Cerebellar nuclear complex (tissue), 1 donor: ENCODE measurements at places on chromosomes 6 and 20.

DNA sequence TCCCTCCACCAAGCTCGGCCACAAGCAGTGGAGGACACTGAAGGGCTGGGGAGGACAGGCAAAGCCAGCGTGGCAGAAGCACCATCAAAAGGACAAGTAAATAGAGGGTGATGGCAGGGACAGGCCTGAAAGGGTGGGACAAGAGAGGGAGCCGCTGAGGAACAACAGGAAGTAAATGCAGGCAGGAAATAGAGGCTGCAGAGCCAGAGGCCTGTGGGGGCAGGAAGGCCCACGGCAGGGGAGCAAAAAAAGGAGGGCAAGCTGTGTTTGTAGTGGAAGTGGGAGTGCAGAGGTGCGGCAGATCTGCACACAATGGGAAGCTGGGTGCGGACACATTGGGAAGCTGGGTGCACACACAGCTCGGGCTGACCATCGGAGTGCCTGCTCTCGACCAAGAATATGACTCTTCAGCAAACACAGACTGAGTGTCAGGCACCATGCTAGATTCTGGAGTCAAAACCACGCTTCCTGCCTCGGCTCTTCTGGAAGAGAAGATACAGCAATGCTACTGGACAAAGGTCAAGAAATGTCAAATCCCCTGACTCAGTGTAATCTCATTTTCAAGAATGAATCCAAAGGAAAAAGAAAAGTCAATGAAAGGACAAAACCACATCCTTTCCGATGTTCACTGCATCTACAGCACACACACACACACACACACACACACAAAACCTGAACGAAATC lies 40.4 kb upstream of the RAB22A start:
- DNase-seq = no peak

GRCh38 chr6:6969761-6970223 lies 138.0 kb upstream of the RREB1 start:
- no peak for DNase-seq

DNA sequence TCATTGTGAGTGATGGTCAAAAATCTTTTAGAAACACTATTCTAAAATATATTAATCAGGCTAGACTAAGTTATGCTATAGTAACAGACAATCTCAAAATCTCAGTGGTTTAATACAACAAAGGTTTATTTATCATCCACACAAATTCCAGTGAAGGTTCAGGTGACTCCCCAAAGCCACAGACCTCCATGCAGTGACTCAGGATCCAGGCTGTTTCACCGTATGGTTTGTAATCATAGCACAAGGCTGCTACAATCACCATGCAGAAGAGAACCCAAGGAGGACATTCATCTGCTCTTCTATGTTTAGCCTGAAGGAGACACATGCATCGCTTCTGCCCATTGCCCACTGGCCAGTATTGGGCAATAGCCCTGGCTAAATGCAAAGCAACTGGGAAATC lies 46.2 kb downstream of the BFSP1 start:
- DNase-seq = no peak

- no peak for DNase-seq
Observed at GRCh38 chr6:110475066-110475653, 1.3 kb downstream of the SLC22A16 start.

GRCh38 chr6:112298021-112298745 lies 43.8 kb upstream of the LAMA4 start:
- DNase-seq = no peak

GRCh38 chr6:14656078-14656521 lies 538.5 kb downstream of the CD83 start:
- no peak for DNase-seq

DNA sequence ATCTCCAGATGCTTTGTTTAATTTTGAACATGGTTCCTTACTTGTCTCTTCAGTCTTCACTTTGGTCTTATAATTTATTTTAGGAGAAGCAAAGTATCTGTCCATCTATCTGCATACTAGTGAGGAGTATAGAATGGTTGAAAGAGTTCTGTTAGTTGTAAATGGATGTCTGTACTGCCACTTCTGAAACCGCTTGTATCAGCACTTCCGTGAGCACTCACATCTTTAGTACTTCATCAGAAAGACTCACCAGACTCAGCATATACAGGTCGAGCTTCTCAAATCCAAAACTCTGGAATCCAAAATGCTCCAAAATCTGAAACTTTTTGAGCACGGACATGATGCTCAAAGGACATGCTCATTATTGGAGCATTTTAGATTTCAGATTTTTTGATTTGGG lies 142.0 kb upstream of the GLP1R start:
- no peak for DNase-seq

GRCh38 chr6:146903451-146903850 lies 300.8 kb upstream of the STXBP5 start:
- DNase-seq = no peak

- DNase-seq = no peak
Observed at GRCh38 chr20:22717466-22717865, 133.1 kb upstream of the FOXA2 start.

DNA sequence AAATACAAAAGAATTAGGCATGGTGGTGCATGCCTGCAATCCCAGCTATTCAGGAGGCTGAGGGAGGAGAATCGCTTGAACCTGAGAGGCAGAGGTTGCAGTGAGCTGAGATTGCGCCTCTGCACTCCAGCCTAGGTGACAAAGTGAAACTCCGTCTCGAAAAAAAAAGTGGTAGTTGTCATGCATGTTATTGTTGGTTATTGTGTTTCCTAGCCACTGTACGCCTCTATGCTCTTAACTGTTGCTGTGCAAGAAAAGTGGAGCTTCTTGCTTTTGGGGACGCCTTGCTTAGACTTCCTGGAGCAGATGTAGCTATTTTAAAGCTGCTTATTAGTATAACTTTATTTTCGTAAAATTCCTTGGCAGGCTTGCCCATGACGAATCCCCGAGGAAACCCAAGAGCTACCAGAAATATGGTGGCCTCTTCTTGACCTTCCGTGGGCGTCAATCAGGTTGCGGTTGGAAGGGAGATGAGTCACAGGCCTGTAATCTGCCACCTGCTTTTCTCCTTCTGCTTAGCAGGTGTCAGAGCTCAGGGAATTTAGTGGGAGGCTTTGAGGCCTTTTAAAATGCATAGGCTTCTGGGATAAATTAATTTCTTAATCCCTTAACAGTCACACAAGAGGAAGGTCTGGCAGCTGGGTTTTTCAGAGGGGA lies 17.3 kb downstream of the GABRR2 start:
- DNase-seq = no peak

DNA sequence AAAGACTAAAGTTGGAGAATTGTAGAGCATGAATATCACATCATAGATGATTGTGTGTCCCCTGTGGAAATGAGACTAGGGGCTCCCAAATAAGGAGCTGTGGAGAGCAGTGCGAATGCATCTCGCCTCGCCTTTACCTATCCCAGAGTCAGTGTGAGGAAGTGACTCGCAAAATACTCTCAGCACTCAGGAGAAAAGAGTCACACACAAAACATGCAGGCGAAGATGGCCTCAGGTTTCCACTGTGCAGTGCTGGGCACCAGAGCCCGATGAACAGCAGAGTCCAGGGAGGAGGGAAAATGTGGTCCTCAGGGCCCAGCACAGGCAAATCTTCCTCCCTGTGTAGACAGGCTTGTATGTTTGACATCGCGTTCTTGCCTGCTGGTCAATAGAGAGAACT lies 126.5 kb upstream of the AFDN start:
- no peak for DNase-seq

DNA sequence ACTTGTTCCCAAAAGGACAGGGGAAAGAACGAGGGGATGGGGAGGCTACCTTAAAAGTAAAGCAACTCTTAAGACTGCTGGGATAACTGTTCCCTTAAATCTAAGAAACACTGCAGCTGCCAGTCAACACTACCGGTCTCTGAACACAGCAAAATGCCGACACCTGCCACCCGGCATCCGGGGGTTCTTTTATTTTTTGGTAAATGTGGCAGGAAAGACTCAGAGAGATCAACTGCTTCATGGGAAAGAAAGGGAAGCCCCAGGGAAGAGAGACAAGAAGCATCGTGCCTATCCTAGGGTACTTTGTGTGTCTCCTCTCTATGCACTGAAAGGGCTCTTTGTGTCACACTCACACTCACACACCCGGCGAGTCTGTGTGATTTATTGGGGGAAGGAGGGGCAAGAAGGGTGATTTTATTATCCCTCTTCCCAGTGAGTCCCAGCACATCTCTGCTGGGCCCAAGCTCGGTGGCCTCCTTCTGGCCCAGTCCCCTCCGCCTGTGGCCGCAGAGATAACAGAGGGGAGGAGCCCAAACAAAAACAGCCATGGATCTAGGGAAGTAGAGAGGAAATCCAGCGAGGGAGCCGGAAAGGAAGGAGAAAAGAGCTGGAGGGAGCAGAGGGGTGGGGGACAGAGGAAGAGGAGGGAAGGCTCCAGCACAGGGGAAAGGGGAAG lies 1.4 kb downstream of the FYN start:
- no peak for DNase-seq

- DNase-seq = no peak
Observed at GRCh38 chr6:135992739-135993138, 141.2 kb downstream of the PDE7B start.

DNA sequence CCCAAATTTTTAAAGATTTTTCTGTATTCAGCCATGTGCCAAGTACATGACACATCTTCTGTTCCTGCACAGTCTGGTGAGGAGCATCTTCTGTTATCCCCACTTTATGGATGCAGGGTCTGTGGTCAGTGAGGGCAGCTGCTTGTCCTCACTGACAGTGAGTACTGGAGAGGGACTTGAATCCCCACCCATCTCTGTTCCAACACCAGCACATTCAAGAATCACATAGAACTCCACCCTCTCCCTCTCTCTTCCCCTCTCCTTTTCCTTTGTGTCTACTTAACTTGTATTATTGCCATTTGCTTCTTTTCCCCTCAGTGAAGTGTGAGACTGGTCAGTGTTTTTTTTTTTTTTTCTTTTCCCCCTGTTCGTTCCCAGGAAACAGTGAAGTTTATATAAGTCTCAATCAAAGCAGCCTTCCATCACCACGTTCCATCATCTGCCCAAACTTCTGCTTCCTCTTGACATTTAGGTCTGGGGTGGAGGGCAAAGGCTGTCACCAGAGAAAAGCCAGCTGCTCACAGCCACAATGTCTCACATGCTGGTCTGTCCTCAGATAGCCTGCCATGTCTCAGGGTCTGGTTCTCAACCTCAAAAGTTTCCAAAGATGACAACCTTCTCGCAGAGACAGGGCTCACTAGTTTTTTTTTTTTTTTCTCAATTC lies 110.0 kb upstream of the SSTR4 start:
- DNase-seq = no peak

DNA sequence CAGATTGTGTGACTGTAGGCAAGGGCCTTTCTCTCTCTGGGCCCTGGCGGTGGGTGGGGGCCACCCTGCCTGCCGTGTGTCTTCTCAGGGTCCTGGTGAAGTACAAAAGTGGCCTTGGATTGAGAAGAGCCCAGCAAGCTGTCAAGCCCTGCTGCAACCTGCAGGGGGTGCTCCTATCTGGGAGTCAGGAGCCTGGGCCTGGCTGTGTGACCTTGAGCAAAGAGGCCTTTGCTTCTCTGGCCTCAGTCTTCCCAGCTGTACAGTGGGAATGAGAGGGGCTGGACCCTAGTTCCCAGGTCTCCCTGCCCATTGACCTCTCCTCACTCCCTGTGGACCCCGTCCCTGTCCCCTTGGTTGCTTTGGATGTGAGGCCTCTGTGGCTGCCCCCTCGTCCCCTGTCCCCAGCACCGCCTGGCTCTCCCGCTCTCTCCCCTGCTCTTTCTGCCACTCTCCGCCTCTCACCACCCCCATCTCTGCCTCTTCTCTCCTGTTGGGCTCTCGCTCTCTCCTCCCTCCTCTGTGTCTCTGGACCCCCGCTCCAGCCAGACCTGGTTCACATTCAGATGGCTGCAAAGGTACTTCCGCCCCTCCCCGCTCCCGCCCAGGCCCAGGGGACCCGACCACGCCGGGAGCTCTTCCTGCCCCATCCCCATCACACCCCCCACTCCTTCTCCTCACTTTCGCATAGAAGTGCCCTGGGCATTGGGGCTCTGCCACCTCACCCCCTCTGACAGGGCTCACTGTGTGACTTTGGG lies 46.7 kb downstream of the SRC start:
- no peak for DNase-seq

DNA sequence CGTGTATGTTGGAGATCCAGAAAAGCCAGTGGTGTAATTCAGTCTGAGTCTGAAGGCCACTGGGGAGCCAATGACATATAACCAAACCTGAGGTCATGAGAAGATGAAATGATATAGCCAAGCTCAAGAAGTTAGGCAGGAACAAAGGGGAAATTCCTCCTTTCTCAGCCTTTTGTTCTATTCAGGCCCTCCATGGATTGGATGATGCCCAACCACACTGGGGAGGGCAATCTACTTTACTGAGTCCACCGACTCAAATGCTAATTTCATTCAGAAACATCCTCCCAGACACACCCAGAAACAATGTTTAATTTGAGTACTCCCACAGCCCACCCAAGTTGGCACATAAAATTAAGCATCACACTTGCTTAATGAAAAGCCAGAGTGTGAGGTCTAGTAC lies 183.6 kb downstream of the GJA1 start:
- no peak for DNase-seq

DNA sequence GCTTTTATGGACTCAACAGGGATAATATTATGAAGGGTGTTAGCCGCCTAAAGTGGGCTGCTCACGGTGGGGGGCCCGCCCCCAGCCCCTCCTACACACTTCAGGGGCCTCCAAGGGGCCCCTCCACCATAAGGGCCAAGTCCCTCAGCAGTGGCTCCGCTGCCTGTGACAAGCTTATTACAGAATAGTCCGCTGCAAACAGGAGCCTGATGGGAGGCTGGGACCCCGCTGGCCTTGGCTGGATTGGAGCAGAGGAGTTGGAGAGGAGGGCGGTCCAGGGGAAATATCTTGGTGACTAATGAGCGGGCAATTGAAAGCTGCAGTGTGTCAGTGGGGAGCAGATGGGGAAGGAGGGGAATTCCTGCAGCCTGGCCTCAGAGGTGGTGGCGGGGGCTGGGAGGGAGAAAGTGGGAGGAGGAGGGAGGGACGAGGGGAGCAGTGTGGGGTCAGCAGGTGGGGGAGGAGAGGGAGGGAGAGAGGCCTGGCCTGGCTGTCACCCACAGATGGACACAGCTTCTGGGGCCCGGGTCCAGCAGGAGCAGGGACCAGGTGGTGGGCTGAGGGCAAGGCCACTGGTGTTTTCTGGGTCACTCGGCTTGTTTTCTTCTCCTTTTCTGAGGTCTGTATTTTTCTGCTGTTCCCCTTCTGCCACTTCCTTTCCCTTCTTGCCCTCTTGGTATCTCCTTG lies 57.6 kb upstream of the FOXP4 start:
- no peak for DNase-seq

DNA sequence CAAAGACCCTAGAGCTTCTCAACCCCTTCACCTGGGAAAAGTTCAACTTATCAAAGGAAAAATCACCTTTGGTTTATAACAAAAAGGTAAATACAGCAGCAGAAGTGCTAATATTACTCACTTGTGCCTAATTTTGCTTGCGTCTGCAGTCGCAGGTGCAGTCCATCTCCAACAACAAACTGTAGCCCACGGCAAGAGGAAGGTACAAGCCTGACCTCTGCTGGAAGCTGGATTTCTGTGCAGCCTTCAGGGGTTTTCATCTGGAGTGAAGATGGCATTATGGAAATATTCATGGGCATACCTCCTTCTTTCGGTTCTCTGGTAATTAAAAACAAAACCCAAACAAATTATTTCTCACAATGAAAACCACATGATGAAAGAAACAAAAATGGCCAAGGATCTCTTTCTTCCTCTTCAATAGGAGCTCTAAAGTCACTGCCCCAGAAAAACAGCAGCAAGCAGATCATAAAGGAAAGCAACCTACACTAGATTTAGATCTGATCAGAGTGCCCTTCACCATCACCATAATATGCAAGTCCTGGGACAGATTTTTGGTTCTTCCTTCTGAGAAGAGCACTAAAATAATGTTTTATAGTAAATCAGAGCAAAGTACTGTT lies 7.8 kb downstream of the UBE3D start:
- no peak for DNase-seq
